ENCODE measurements at places on chromosomes 4 and X.

GRCh38 chr4:10667701-10668326 lies 16.8 kb downstream of the CLNK start:
- DNase-seq, result no peak

- DNase-seq, result no peak
Measured at GRCh38 chr4:16694884-16695276, 203.6 kb downstream of the LDB2 start.

- DNase-seq, result no peak
Measured at GRCh38 chr4:145979160-145979559, 40.5 kb upstream of the ZNF827 start.

DNA sequence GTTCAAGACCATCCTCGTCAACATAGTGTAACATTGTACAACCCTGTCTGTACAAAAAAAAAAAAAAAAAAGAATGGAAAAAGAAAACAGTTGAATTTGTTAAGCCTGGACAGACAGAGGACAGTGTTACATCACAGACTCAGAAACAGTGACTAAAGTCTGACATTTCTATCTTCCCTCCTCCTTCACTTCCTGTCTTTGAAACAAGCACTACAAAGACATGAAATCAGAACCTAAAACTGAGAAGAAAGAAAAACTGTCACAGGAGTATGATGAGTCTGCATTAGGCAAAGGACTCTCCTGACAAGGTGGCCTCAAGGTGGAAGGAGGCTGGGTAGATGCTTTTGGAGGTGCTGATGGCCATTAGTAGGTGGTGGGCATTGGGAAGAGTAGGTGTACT lies 126.7 kb downstream of the RBM47 start:
- DNase-seq, result no peak

DNA sequence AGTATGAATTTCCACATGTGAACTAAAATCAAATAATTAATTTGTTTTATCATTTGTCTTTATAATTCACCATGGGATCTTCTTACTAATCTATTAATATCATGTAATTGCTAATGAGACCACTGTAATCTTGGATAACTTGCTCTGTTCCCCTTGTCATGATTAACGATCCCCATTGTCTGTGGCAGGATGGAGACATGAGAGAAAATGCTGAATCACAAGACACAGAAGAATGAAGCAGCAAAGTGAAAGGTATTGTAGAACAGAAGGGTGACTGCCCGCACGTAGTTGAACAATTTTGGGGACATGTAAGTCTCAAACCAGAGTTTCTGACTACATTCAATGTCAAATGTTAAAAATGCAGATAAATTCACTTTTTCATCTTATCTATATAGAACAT lies 135.2 kb downstream of the EPHA5 start:
- no peak for DNase-seq

DNA sequence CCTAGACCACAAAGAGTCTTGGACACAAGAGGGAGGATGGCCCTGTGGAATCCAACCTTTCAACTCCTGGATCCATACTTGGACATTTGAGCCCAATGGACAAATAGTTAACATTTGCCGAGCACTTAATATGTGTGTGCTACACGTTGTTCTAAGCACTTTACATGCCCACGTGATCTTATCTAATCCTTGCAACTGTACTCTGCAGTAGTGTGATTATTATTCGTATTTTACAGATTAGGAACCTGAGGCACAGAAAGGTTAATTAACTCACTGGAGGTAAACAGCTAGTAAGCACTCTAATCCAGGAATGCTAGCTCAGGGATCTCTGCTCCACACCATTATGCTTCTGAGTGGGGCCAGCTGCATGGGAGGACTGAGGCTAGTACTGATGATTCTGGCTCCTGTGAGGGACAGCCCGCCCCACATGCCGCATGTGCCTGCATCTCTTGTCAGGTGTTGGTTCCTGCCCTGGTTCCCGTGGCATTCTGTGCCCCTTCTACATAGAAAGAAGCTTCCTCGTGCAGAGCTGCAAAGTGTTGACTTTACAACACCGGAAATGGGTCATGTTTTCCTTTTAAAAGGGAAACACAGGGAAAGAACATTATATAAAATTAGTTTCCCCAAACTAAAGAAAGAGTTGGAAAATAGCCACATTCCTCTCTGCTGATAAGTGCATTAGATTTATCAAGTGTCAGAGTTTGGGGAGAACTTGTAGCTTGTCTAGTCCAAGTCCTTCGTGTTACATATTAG lies 34.8 kb downstream of the PLAC1 start:
- no peak for DNase-seq

- DNase-seq, result no peak
Measured at GRCh38 chr4:128271551-128271950, 16.1 kb downstream of the PGRMC2 start.

DNA sequence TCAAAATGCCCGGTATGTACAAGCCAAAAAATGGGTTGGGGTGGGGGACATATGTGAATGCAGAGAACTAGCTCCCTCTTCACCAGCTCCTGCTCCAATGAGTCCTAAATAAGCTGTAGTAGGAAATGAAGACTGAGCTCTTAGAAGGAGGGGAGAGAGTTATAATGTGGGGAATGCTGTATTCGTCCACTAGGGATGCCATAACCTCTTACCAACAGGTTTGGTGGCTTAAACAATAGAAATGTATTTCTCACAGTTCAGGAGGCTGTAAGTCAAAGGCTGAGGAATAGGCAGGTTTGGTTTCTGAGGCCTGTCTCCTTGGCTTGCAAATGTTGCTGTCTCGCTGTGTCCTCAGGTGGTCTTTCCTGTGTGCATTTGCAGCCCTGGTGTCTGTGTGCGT lies 4.4 kb upstream of the INPP4B start:
- no peak for DNase-seq

DNA sequence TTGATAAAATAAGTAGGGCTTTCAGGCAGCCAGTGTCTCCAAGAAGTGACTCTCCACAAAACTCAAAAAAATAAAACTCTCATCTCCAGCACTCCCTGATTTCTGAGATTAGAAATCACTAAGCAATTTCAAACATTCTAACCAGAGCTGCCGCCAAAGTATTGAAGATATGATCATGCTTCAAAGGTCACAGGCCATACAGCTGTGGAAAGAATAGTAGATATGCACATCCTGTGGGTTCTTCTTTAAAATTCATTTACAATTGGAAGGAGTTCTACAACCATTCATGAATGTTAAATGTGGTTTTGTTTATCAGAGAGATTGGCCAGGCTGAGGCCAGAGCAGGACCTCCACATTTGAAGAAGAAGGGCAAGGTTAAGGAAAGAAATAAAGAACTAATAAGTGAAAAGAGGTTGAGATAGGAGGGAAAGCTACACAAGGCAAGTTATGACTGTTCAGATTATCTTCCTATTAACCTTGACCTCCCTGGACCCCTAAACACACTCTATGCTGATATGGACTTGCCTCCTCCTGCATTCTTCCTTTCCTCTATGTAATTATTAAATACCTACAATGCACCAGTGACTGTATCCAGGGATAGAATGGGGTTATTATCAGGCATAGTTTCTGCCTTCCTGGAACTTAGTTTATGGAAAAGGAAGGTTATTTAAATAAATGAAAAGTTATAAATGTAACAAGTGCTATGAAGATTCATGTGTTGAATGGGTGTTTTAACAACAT lies 56.4 kb downstream of the USP38 start:
- DNase-seq, result no peak

DNA sequence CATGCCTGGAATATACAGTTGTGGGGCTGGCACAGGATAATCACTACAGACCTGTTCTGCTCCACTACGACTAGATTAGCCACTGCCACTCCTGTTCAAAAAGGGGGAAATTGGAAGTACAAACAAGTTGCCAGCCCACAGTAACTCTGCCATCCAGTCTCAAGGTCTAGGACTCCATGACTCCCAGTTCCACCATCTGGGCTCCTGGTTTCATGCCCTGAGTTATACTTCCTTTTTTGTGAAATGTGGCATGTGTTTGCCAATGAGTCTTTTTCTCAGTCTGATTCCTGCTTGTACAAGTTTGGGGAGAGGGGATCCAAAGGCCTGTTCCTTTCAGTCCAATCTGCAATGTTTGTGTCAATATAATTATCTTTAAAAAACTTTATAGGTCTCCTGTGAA lies 1.0 kb upstream of the BLOC1S4 start:
- DNase-seq, result no peak

DNA sequence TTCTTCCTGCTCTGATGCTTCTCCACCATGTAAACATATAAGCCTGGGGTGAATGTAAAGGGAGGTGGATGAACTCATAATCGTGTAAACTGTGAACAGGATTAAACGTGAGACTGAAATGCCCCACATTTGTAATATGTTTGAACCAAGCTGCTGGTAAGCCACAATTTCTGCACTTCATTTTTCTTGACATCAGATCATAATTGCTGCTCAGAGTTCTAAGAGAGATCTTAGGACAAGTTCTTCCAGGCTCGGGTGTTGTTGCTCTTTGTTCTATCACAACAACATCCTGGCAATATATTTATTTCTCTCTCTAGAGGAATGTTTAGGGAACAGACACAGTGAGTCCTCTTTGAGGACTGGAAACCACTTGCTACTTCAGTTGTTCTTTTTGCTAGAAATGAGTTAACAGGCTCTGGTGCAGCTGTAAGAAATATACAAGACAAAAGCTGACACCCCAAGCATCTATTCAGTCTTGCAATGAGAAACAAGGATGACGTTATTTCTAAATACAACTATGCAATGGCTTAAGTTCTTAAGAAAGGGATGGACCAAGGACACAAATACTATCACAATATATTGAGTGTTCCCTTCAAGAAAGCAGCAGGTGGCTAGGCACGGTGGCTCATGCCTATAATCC lies 59.6 kb downstream of the LNX1 start:
- DNase-seq, result no peak

DNA sequence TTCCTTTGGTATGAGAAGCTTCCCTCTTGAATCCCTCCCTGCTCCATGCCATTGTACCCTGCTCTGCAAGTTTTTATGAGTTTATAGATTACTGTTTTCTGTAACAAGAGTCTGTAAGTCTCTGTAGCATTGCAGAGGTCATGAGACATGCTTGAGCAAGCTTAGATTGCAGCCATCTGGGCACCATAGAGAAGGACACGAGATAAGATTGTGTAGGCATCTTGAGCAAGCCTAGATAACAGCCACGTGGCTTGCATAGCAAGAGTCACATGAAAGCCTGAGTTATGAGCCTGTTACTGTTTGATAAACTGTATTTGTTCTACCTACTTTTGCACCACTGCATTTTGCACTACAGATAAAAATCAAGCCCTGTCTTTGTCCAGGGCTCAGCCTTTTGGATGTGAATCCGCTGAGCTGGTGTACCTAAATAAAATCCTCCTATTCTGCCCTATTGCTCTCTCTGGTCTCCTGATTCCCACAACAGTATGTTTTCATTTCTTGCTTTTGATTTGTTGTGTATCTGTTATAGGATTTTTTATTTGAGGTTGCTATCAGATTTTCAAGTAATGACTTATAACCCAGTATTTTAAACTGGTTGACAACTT lies 127.4 kb upstream of the ANKRD50 start:
- no peak for DNase-seq

GRCh38 chr4:41632481-41633073 lies 94.6 kb downstream of the LIMCH1 start:
- no peak for DNase-seq

DNA sequence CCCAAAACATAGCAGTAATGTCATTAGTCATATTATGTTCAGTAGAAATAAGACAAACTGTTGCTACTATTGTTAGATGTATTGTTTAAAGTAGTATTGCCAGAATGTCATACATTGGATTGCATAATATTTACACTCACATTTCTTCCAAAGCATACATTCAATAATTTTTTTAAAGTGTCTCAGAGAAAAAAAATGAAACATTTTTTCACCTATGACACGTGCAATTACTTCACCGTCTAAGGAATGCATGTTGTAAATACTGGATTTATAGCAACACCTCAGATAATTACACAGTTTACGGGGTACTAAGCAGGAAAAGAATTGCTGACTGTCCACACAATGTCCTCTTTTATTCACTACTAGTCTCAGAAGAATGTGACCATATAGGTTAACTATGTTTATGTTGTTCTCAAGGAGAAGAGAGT lies 162.1 kb downstream of the PCDH18 start:
- DNase-seq, result no peak

GRCh38 chr4:133154725-133155124 lies 5.6 kb downstream of the PCDH10 start:
- no peak for DNase-seq

GRCh38 chr4:137934911-137935310 lies 307.2 kb downstream of the SLC7A11 start:
- DNase-seq, result no peak

DNA sequence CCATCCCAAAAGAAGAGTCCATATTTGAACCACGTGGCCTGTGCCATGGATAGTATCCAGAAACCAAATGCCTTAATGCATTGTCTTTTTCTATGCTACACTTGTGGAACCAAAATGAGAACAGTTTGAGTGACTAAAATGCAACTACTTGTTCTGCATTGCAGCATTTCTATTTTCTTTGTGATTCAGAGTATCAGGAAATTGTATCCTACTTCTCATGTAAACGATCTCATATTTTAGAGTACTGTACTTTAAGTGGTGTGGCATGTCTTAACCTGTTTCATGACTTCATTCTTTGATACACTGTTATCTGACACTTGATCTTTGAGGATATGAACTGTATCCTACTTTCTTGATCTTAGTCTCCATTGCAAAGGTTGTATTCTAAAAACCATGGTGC lies 167.2 kb upstream of the WDR1 start:
- no peak for DNase-seq

GRCh38 chr4:2058264-2059045 lies 672 bp upstream of the NAT8L start:
- no peak for DNase-seq
